ENCODE measurements at places on chromosomes 7 and 10.

- no peak for DNase-seq
Measured at GRCh38 chr7:1567896-1568510, 1.8 kb downstream of the PSMG3 start.

DNA sequence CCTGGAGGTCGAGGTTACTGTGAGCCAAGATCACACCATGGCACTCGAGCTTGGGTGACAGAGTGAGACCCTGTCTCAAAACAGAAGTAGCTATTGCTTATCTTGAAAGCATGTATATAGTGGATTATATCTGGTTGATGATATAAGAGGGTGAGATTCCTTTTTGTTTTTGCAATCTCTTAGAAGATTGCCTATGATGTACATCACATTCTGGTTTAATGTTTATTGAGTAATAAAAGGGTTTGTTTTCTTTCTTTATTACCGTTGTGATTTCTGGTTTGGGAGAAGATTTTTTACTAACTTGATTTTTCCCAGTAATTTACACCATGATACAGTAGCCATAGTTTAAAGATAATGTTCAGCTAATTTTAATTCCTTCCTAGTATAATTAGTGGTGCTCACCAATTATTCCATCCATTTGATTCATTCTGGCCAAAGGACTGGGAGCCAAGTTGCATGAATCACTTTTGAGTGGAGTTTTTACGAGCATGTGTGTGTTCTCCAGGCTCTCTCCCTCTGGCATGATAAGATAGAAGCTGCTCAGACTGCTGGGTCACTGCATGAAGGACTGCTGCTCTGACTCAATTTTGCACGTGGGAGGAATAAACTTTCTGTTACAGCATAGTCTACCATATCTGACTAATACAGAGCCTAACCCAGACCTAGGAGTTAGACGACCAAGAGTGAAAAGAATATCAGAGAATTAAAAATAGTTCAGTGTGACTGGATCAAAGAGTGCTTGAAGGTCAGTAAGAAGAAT lies 13.5 kb upstream of the TSPAN13 start:
- no peak for DNase-seq

- DNase-seq, result no peak
Measured at GRCh38 chr10:20616056-20616671, 280.9 kb downstream of the NEBL start.

GRCh38 chr10:66176772-66177171 lies 749.1 kb upstream of the LRRTM3 start:
- DNase-seq, result no peak
